ENCODE measurements at places on chromosomes 6 and 20.

- no peak for DNase-seq
Observed at GRCh38 chr20:7933346-7933745, 6.9 kb downstream of the HAO1 start.

- no peak for DNase-seq
Observed at GRCh38 chr6:104201557-104201956, 658.2 kb downstream of the HACE1 start.

DNA sequence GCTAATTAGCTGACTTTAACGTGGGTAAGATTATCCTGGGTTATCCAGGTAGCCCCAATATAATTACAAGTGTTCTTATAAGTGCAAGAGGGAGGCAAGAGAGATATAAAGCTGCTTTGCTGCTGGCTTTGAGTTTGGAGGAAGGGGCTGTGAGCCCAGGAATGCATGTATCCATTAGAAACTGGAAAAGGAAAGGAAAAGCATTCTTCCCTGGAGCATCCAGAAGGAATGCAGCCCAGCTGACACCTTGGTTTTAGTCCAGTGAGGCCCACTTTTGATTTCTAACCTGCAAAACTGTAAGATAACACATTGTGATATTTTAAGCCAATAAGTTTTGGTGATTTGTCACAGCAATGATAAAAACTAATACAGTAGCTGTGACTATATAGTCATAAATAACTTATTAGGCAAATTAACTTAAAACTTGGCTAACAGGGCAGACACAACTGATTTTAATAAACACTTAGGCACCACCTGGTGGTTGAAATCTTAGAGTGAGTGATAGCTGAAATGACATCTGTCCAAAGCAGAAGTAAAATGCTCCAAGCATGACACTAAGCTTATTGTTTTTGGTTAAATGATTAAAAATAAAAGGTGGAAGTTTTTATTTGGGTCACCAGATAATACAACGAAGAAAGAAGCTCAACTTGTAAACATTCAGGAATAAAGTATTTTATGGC lies 35.6 kb downstream of the ADGRF4 start:
- no peak for DNase-seq

DNA sequence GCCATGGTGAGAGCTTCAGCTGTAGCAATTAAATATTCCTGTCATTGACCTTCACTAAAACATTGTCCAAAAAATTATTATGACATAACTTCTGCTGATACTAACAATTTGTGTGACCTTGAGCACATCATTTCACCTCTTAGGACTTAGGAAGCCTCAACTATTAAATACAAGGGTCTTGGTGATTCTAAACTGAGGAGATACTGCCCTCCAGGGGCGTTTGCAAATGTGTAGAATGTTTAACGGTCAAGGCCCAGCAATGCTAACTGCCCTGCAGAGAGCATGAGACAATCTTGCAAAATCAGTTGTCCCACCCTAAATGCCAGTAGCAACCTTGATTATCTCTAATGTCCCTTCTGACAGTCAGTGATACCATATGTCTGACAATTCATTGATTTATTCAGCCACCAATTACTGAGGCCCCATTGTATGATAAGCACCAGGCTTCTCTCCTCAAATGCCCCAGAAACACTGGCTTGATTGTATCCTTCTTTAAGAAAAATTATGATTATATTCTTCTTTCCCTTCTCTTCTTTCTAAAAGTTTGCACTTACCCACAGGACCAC lies 284.1 kb upstream of the PLN start:
- no peak for DNase-seq

DNA sequence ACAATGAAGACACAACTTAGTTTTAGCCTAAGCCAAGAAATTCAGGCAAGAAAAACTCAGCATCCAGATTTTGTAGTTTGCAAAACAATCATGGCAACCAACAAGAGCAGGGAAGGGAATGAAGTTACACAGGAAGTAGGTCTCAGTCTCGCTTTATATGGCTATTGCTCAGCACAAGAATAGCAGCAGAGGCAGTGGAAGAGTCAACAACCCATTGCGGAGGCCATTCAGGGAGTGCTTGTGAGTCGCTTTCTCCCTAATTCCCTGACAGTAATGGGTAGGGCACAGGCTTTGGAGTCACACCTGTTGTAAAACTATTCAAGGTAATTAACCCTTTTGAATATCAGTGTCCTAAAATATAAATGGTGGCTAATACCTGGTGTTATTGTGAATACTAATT lies 238.5 kb downstream of the HDGFL1 start:
- DNase-seq = no peak

Data from stimulated activated effector memory CD8-positive, alpha-beta T cell treated with anti-CD3 and anti-CD28 coated beads, Interleukin-12 subunit alpha, Interleukin-12 subunit beta, amount 100 ng/mL, for 72 hours (primary cell).